Myocyte (in vitro differentiated cells): ENCODE measurements at places on chromosomes 6 and 20. TPM values are rescaled to one million over a fixed set of nuclear protein-coding genes. Genes with fewer than 3 reads are reported as not detected.
A peak's percentile ranks its signal among the peaks of the same experiment; 100 is the strongest.

GRCh38 chr6:37653933-37654565, 43.6 kb downstream of the MDGA1 start:
- DNase-seq: peak; percentile 31

DNA sequence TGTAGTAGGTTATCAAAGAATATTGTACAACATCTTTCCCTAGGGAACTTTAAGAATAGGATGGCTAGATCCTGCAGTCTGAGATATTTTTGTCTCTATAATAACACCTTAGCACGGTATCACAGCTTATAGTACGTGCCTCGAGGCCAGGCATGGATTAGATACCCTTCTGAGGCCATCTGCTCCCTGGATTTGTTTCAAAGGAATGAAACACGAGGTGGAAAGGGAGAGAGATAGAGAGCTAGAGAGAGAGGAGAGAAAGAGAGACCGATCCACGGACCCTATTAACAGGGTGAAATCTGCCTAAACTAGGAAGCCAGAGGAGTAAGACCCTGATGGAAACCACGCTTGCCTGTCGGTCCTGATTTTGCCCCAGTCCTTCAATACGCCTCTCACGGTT, 92.5 kb downstream of the CD83 start:
- DNase-seq: no peak

DNA sequence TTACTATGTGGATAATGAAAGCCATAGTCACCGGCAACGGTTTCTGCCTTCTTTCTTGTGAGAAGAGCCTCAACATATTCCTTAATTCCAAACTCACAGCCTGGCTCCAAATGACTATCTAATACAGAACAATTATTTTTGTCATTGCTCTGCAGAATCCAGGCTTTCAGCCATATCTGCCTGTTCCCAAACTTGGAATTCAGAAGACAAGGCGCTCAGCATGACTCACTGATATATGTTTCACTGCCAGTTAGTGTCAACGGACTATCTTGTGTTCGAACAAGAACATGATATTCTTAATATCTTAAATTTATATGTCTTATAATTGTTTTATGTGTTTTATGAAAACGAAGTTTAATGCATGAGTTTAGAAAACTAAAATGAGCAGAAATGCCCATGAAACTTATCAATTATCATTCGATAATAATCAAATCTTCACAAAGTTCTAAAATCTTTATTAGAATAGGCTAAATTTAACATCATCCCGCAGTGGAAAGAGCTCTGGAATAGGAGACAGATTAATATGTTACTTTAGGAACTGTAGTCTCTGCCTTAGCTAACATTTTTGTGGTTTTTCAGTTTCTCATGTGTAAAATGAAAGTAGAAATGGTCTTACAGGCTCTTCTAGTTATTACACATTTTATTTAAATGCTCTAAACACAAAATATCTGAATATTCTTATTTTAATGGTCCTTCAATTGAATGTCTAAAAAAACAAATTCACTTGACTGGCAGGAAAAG, 669.3 kb upstream of the GJE1 start:
- peak; percentile 75 for DNase-seq

- no peak for DNase-seq
These were observed 10.5 kb upstream of the FANCE start for GRCh38 chr6:35441642-35442041.

- DNase-seq: no peak
These were observed 212.6 kb upstream of the RAB32 start for GRCh38 chr6:146331013-146331412.

DNA sequence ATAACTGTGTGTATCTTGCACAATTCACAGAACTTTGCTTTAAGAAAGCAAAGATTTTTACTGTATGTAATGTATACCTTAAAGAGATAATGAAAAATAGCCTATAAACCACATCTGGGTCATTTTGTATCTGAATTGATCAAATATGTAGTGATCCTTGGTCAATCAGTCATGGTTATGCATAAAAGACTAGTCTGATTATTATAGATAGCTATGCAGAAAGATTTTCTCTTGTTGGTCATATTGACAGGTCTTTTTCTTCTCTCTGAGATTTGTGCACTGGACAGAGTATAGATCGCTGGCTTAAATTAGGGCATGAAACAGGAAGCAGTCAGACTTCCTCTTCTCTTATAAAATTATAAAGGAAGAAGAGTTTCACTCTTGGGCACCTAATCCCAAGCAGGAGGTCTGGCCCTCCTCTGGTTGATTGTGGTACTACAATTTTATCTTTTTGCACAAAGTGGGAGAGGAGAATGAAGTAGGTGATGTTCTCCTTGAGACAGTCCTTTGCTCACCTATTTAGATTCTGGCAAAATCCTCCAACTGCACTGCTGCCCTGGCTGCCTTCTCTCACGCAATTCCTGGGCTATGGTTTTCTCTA, 380.9 kb upstream of the RGS17 start:
- peak; percentile 50 for DNase-seq

- no peak for DNase-seq
These were observed 139.6 kb upstream of the HCRTR2 start for GRCh38 chr6:55034752-55035151.

The FAM209A gene
- total RNA-seq: not detected in 2 replicates

The CLIC1 gene
- total RNA-seq: 257 and 425 TPM in 2 replicates

The TSHZ2 gene
- total RNA-seq: 0.27 TPM in 1 of 2 replicates, not detected in the other

The RWDD2A gene
- total RNA-seq: 4.3 and 4.8 TPM in 2 replicates

The LY6G5B gene
- total RNA-seq: 2.9 and 4.0 TPM in 2 replicates
